ENCODE measurements at places on chromosomes 1 and 21.

- no peak for DNase-seq
These were observed 320.8 kb upstream of the USP24 start for GRCh38 chr1:55535724-55536544.

- no peak for DNase-seq
These were observed 14.6 kb upstream of the PTBP2 start for GRCh38 chr1:96707023-96707422.

- no peak for DNase-seq
These were observed 35.3 kb downstream of the ELF3 start for GRCh38 chr1:202045705-202046104.

- DNase-seq = no peak
These were observed 51.3 kb upstream of the LYST start for GRCh38 chr1:235918032-235918431.

DNA sequence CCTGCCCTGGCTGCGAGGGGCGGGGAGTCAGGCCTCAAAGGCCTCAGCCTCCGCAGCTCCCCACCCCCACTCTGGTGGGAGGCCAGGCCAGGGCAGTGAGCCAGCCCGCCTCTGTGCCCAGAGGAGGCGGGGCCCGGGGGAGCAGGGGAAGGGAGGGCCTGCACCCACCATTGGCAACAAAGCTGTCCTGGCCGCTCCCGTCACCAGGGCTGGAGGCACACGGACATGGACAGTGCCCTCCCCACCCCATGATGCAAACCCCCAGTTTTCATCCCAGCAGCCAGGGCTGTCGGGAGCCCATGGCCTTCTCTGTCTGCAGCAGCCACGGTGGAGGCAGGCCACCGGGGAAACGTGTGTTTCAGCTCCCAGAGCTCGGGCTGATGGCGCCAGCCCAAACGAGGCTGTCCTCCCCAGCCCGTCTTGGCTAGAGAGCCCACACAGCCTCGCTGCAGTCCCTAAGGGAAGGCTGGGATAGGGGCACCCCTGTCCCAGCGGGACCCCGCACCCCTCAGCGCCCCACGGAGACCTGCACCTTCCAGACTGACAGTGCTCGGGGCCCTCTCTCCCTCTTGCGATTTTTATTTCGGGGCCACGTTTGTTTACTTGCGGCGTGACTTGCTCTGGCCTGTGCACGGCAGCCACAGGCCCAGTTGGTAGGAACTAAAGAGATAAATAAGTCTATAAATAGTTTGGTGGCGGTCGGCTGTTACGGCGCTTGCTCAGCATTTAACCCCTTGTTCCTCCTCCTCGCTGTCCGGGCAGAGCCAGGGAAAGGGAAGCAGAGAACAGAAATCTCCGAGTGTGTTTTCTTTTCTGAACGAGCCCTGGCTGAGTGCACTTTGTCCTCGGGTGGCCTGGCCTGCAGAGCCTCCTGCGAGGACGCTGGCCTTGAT lies 101.8 kb downstream of the PRDM16 start:
- DNase-seq = peak; percentile 85

Data from HuH-7.5 (cell line).